ENCODE measurements at places on chromosomes 6 and 20.

GRCh38 chr6:49202924-49203536 lies 260.0 kb downstream of the MMUT start:
- no peak for DNase-seq

DNA sequence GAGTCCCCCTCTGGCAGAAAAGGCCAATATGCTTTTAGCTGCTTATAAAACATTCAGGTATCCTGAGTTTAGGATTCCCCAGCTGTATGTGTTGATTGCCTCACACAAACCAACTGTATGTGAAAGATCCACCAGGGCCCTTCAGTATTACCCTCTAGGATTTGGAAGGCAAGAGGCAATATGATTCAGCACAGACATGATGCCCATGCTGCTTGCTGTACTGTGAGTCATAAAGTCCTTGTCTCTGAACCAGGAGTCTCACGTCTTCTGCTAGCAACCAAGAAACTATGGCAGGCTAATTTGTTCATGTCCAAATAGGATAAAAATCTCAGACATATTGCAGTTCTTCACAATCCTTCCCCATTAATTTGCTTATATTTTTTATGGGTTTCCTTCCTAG lies 789.2 kb upstream of the SLC35B3 start:
- no peak for DNase-seq

- DNase-seq, result no peak
Observed at GRCh38 chr6:44650947-44651346, 263.4 kb downstream of the CDC5L start.

DNA sequence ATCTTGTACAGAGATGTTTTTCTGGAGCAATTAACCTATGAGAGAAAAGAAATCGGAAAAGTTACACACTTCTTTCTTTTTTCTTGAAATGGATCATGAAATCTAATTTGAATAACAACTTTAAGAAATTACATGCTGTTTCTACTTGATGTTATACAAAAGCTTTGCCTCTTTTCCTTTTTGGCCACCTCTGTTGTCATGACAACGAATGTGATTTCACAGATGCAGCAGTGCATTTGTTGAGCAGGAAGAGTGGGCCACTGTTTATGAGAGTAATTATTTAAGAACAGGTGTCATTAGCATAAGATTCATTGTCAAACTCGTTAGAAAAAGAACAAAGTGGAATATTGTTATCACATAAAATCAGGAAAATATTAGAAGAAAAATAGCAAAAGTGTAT lies 148.3 kb upstream of the IMPG1 start:
- DNase-seq, result no peak

- DNase-seq, result no peak
Observed at GRCh38 chr6:94323853-94324252, 904.5 kb upstream of the EPHA7 start.

DNA sequence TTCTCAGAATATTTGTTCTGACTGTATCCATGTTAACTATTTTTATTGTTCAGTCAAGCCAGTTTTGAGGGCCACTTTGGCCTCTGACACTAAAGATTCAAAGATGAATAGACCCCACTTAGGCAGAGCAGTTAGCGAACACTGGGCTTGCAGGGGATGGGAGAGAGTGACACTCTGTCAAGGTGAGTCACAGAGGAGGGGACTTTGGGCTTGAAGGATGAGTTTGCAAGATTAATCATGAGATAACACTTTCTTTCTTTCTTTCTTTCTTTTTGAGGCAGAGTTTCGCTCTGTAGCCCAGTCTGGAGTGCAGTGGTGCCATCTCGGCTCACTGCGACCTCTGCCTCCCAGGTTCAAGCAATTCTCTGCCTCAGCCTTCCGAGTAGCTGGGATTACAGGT lies 46.4 kb downstream of the SPATA2 start:
- DNase-seq, result no peak

GRCh38 chr20:39004508-39004907 lies 42.4 kb downstream of the DHX35 start:
- peak; percentile 22 for DNase-seq

- DNase-seq, result no peak
Observed at GRCh38 chr6:36160147-36160760, 29.9 kb downstream of the MAPK13 start.

DNA sequence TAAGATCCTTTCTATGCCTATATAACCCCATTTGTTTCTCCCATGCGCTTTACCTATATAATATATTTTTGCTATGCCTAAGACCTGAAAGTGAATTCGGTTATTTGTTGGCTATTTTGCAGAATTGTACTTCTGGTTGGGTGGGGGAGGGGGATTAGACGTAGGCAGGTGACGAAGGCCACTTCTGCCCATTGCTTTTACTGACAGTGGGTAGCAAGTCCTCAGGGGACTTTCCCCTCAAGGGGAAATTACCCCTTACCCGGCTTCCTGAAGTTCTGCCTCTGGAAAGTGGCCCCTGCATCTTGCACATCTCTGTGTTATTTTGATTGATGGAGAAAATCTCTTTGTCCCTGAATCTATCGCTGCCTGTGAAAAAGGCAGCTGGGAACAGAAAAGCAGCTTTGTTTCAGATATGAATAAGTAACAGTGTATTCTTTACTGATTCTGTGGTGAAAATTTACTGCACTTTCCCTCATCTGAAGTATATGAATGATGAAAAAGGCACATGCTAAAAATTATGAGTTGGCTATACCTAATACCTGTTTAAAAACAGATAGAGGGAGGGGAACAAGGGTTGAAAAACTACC lies 133.9 kb downstream of the UTRN start:
- no peak for DNase-seq

DNA sequence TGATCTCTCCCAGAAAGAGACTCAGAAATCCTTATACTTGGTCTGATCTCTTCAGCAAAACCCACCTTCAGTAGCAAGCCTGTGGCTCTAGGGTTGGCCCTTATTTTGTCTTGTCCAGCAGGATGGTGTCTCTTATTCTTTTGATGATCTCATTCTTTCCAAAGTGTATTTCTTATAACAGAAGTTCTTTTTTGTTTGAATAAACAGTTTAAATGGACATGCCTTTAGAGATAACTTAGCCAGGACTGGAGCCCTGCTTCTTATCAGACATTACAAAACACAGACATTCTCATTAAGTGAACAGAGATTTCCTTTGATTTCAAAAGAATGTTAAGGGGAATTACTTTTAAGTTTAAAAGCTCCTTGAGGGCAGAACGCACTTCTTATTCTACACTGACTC lies 31.7 kb downstream of the KCNS1 start:
- DNase-seq, result no peak

- DNase-seq, result no peak
Observed at GRCh38 chr6:129510950-129511349, 199.0 kb downstream of the ARHGAP18 start.

GRCh38 chr20:25000268-25000801 lies 7.8 kb upstream of the APMAP start:
- DNase-seq, result no peak

DNA sequence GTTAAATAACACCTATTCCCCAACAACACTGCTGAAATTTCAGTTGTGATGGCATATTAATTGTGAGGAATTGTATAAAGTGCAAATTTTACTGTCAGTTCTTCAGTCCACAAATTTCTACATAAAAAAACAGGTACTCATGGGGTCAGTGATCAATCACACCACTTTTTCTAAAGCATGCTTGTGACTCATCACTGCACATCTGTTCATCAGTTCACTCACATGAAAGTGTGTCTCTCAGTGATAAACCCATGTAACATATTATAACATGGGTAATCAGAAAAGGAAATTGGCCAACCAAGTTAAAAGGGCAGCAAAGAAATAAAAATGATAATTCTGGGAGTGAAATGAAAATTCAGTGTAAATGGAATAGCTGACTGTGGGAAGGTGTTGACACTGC lies 234.7 kb upstream of the FKBP1C start:
- no peak for DNase-seq

DNA sequence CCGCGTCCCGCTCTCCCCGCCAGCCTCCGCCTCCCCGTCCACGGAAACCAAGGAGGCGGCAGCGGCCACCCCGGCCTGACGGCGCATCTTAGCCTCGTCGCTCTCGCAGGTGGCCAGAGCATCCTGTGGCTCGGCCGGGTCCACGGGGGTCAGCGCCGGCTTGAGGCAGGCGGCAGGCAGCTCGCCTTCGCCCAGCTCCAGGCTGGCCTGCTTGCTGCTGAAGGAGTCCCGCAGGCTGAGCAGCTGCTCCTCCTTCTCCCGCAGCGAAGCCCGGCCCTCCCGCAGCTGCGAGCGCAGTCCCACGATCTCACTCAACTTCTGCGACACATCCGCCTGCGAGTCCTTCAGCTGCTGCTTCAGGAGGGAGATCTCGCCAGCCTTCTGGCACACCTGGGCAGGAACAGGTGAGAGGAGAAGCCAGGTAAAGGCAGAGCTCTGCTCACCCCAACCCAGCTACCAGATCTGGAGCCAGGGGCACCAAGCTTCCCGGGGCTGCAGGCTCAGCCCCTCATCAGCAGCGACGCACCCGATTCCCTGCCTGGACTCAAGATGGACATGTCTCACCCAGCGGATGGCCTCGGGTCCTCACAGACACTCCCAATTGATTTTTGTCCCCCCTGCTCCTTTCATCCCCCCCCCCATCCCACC lies 5.2 kb upstream of the FASTKD5 start:
- DNase-seq, result no peak
